Activated CD4-positive, alpha-beta T cell treated with anti-CD3 and anti-CD28 coated beads, Interleukin-2, amount 10 ng/mL, durations not matched to agents 24 days and 14 days (primary cell): ENCODE measurements at places on chromosomes 3 and 15.

GRCh38 chr15:84949845-84950569 is 31.6 kb upstream of the PDE8A start:
- no peak for DNase-seq

- peak; percentile 86 for DNase-seq
These were observed 928 bp downstream of the ANKRD34C start for GRCh38 chr15:79283252-79284048.

DNA sequence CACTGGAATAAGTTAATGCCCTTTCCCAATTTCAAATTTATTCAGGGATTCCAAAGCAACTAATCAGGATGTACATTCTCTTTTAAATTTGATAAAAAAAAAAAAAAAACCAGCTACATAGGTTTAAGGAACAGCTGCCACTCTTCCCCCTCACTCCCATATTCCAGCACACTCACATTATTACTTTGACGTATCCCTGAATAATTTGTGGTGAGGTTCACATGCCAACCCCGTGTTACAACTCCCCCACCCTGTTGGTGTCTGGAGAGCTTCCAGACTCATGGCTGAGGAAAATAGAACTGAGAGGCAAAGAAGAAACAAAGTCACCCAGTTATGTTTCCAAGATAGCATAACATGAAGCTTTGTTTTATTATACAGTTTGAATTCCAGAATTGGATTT is 300.5 kb upstream of the MME start:
- DNase-seq = no peak

DNA sequence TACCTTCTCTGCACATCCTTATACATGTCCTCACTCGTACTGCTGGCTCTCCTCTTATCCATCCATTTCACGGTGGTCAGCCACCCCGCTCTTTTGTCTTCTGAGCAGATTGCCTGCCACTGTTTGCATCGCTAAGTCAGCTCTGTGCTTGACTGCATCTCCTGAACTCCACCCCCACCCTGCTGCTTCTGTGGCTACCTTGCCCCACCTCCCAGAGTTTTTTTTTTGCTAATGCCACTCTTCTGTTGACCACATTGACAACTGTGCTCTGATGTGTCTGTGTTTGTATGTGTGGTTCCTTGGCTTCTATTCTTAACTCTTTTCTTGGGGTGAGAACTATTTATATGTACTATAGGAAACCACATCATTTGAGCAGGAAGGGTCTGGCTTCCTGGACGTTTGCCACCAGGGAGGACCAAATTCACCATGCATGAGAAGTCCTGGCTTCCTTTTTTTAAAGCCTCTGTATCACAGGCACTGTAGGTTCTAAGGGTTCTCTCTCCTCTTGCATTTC is 12.8 kb upstream of the MTMR10 start:
- peak; percentile 68 for DNase-seq

GRCh38 chr15:60580650-60581376 is 101.9 kb upstream of the ICE2 start:
- peak; percentile 88 for DNase-seq

GRCh38 chr3:64353226-64353625 is 128.0 kb upstream of the PRICKLE2 start:
- no peak for DNase-seq

GRCh38 chr15:96117270-96117669 is 213.2 kb upstream of the NR2F2 start:
- DNase-seq = no peak
